ENCODE measurements at places on chromosomes 2 and 18.

GRCh38 chr18:10164271-10165071 lies 250.7 kb downstream of the VAPA start:
- DNase-seq = no peak

- peak; percentile 98 for DNase-seq
These were observed 31.9 kb upstream of the CEP68 start for GRCh38 chr2:65024149-65024829.

DNA sequence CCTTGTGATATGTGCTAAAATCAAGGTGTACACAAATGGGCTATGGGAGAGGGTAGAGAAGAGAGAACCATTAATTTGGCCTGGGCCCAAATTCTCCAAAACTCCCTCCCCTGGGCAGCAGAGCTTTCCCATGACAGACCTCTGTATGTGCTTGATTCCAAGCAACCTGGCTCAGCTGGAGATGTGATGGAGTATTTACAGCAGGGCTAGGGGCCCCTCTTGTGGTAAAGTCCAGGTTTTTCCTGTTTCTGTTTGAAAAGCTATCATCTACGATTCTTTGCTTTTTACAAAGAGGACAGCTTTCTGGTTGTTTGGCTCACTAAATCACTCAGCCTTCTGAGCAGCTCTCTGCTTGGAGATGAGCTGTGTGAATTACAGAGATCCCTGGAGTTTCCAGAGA lies 40.3 kb downstream of the KCNS3 start:
- DNase-seq = no peak

- no peak for DNase-seq
These were observed 4.4 kb upstream of the FARP2 start for GRCh38 chr2:241351640-241352031.

DNA sequence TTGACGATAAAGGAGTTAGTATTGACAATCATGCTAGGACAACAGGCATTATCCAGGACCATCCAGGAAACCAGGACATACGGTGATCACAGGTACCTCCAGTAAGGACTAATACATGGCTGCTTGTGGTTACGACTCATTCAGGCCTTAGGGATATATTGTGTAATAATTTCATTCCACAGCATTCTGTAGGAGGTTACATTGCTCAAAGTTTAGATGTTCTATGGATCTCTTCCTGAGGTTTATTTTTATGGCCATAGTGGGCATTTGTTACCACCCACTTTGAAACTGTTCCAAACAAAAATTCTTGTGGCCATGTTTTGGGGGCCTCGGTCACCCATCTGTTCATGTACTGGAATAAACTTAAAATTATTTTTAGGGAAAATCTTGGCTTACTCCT lies 431.6 kb downstream of the METTL4 start:
- DNase-seq = peak; percentile 40

DNA sequence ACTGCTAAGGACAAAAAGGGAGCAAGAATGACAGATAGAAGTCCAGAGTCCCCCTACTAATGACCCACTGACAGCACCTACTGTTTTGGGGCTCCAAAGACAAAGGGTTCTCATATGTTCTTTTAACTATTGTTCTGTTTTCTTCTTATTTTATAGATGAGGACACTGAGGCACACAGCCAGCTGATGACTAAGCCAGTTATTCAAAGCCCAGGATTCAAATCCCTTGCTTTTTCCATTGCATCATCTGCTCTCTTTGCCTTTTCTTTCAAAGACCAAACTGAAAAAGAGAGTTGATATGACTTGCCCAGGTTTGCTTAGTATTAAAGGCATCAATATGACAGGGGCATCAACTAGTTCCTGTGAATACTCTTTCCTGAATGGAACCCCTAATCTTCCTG lies 299.8 kb downstream of the LRATD1 start:
- DNase-seq = no peak

GRCh38 chr18:69689121-69689759 lies 258.4 kb downstream of the CD226 start:
- peak; percentile 42 for DNase-seq

GRCh38 chr18:25825979-25826776 lies 264.2 kb downstream of the SS18 start:
- DNase-seq = no peak

- DNase-seq = no peak
These were observed 22.1 kb upstream of the LONRF2 start for GRCh38 chr2:100344433-100344832.

GRCh38 chr18:63586431-63586830 lies 712 bp upstream of the SERPINB13 start:
- DNase-seq = no peak

DNA sequence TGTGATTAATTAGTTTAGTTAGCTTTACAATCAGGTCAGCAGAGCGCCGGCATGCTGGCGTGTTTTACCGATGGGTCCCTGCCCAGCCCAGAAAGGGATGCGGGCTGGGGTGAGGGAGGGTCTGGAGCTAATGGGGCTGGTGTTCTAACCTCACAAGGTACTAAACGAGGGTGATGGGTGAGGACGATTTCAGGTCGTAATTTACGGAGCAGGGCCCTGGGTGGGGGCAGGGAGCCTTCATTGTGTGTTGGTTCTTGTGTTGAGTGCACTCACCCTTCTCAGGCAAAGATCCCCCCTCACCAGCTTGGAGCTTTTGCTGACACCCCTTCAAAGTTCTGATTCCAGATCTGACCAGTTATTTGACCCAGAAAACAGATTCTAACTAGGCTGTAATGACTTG lies 39.5 kb downstream of the PTGR3 start:
- no peak for DNase-seq

DNA sequence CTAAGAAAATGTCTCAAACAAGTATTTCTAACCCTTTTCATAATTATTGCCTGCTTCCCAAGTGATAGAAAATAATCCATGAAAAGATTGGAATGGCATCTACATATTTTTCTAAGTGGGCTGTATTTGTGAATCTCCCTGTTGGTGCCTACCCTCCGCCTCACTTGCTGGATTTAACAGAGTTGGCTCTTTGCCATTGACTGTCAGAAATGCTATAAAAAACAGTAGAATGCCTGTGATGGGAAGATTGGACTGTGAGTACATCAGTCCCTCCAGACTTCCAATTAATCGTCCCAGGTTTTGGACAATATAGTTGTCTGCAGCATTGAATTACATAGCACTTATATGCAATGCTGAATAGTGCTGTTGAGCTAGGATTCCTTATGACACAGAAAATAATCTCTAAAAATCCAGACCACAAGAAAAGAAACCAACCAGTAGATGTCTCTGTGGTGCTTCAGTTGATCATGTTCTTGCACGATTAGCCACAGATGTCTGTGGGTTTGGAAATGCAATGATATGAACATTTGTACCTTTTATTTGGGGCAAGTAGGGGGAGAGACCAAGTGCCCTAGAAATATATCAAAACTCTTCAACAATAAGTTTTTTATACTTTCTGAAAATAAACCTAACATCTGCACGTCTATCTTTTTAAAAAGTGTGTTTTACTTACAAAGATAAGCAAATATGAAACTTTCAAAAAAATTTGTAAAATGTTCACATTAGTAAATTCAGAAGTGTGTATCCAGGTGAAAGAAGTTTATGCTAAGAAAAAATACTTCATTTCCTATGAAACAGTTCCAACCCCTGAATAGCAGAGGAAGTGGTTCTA lies 88.5 kb downstream of the DYNAP start:
- peak; percentile 76 for DNase-seq

GRCh38 chr18:79937103-79937860 lies 14.2 kb downstream of the SLC66A2 start:
- no peak for DNase-seq

GRCh38 chr2:118800736-118801135 lies 46.7 kb downstream of the EN1 start:
- peak; percentile 50 for DNase-seq

DNA sequence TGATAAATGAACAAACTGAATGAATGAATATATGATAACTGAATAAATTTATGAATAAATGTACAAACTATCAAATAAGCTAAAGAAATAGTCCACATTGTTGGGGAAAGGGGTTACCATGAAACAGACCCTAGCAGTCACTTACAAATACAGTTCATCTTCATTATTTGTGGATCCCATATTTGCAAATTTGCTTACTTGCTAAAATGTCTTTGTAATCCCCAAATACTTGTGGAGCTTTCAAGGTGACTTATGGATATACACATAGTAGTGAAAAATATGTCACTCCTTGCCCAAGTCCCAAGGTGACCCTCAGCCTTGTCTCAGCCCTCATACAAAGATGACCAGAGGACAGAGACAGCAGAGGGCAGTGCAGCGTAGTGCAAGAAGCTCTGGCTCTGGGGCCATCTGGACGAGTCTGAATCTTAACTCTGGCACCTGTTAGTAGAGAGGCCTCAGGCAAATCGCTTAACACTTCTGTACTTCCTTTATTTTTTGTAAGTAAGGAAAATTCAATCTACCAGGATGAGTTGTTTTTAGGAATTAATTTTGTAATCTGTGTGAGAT lies 3.1 kb downstream of the PAIP2B start:
- peak; percentile 27 for DNase-seq

- DNase-seq = no peak
These were observed 110.7 kb downstream of the QPCT start for GRCh38 chr2:37454851-37455762.

- peak; percentile 92 for DNase-seq
These were observed at the start of gene NFE2L2 for GRCh38 chr2:177264693-177265587. TSS of gene NFE2L2 (minus strand) at chr2:177264727. CDS start at chr2:177264576, 151 bp downstream.

- DNase-seq = peak; percentile 92
These were observed 1.7 kb upstream of the CTDSP1 start for GRCh38 chr2:218397820-218398436.

DNA sequence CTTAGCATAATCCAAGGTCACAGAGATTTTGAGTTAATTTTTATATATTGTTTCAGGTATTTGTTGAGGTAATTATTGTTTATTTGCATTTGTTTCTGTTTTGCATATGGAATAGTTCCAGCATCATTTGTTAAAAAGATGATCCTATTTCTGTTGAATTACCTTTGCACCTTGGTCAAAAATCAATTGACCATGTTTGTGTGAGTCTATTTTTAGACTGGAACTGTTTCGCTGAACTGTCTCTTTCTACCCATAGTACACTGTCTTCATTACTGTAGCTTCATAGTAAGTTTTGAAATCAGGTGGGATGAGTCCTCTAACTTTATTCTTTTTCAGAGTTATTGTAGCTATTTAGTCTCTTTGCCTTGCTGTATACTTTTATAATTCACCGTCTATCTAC lies 28.9 kb upstream of the RAMP1 start:
- no peak for DNase-seq

DNA sequence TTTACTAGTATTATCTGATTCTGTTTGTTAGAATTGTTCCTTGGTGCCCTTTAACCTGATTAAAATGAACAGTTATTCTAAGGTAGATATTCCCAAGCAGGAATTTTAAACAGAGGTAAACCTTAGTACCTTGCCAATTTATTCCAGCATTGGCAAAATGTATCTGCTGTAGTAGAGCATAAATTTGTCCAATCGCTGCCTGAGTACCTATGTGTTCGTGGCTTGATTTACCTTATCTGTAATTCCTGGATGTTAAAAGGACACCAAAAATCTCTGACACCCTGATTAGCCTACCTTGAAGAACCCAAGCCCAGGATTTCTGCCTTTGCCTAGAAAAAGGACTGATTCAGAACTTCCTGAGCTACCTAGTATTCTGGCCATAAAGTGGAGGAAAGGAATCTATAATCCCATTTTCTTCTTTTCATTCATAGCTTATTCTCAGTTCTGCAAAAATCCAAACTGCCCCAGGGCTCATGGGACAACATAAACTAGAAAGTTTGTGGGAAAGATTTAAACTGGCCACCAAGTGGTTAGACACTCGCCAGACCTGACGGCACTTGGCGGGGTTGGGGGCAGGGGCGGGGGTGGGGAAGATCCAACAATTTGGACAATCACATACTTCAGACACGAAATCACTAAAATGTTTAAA lies 16.2 kb upstream of the ZCCHC2 start:
- DNase-seq = no peak

DNA sequence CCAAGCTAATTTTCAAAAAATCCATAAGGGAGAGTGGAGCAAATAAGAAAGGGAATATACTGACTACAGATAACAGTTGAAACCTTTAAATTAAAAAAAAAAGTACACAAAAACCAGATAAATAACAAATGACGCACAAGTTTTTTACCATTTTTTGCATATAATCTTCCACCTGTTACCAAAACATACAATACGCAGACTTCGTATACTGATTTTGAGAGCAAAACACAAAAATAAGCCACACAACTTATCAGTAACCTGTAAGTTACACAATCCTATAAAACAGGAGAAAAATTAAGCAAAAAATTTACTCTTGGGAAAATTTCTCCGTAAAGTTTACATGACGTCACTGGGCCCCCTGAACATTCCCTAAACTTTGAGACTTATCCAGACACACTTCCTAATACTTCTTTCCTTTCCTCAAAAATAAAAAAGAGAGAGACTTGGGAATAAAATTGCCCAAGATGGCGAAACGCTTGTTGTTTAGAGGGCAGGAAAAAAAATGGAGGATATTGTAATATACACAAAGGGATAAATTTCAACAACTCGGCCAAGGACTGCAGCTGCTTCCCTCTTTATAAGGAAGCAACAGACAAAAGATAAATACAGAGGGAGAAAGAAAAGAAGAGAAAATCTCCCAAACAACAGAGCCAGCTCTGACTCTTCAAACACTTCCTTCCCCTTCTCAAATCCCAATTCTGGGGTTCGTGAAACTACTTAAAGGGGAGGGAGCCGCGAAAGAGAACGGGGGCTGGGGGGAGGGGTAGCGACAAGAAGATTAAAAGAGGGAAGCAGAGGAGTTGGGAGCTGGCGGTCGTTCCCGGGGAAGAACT lies 1.6 kb downstream of the BAZ2B start:
- no peak for DNase-seq

GRCh38 chr2:30565851-30566358 lies 118.9 kb downstream of the LCLAT1 start:
- no peak for DNase-seq

- no peak for DNase-seq
These were observed at the start of gene CGREF1 for GRCh38 chr2:27118525-27119329. TSS of gene CGREF1 (minus strand) at chr2:27119128. CDS start at chr2:27104366, 14,762 bp downstream.

DNA sequence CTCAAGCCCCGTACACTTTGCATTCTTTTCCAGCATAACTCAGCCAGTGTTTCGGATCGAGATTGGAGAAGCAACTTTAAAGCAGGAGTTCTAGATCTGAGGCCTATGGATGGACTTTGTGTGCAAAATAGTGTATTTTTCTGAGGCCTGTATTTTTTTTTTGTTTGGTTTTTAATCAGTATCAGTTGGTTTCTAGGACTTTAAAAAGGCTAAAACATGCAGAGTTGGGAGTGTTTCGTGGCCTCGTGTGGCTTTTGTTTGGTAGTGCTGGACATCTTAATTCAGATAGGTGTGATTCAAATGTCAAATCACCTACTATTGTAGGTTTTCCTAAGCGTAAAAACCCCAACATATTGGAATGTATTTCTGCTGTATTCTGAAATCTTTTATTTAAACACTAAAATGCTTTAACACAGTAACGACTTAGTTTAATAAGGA lies 282 bp upstream of the PUS10 start:
- DNase-seq = no peak

- DNase-seq = no peak
These were observed 71.5 kb downstream of the KLHL14 start for GRCh38 chr18:32701313-32701712.

DNA sequence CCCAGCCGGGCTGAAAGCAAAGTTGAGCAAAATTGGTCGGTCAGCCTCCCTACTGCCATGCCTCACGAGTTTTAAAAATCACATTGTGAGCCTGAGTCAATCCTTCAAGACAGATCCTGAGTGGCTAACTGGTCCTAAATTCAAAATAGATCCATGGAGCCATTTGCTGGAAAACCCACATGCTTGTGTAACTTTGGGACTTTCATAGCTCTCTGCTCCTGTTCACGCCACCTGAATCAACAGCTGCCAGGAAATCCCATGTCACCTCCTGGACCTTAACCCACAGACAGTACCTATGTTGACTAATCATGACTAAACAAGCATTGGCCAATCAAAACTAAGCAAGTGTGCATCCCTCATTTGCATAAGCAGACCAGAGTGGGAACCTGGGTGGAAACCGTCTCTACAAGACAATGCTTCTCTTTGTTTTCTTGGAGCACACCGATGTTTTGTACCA lies 42.8 kb upstream of the LDLRAD4 start:
- DNase-seq = no peak
